ENCODE measurements at places on chromosomes 1 and 21. TPM values are rescaled to one million over a fixed set of nuclear protein-coding genes. Genes with fewer than 3 reads are reported as not detected.

C1orf87 gene
- total RNA-seq: 0.31 TPM

- DNase-seq: no peak
Measured at GRCh38 chr1:30027247-30027646, 696.1 kb downstream of the MATN1 start.

- DNase-seq: no peak
Measured at GRCh38 chr1:231723146-231723545, 96.6 kb downstream of the DISC1 start.

DNA sequence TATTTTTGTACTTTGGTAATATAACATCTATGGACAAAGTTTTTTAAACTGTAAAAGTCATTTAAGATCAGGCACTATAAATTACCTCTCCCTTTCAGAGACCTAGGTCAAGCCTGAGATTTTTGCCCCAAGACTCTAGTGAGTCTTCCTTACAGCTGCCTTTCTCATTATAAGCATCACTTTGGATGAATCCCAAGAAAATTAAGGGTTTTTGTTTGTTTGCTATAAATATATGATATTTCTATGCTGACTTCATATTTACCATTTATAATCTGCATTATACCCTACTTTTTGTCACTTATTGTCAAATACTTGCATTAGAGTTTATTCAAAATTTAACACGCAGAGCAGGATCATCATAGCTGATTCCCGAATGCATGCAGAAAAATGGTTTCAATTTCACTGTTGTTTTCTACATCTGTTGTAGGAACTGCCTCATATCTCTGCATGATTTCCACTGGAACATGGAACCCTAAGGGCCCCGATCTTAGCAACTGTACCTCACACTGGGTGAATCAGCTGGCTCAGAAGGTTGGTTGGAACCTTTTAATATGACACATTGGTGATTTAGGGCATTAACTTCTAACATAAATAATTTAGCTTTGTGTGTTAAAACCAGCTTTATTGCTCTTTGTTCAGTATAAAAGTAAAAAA lies 150.0 kb downstream of the ADGRL2 start:
- no peak for DNase-seq

DNA sequence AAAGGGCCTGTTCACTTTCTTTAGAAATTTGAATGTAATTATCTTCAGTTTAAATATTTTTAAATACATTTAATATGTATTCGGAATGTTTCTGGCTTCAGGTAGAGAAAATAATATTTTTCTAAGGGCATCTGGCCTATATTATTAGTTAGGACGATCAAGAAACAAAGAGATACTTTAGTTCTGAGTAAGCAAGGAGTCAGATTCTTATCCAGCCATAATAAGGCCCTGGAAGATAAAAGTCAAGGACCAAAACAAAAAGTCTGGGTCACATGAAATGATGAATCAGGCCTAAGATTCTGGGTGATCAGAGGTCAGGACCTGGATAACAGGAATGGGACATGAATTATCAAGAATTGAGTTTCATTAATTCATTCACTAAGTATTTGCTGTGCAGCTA lies 6.3 kb downstream of the PHC2 start:
- DNase-seq: no peak

DNA sequence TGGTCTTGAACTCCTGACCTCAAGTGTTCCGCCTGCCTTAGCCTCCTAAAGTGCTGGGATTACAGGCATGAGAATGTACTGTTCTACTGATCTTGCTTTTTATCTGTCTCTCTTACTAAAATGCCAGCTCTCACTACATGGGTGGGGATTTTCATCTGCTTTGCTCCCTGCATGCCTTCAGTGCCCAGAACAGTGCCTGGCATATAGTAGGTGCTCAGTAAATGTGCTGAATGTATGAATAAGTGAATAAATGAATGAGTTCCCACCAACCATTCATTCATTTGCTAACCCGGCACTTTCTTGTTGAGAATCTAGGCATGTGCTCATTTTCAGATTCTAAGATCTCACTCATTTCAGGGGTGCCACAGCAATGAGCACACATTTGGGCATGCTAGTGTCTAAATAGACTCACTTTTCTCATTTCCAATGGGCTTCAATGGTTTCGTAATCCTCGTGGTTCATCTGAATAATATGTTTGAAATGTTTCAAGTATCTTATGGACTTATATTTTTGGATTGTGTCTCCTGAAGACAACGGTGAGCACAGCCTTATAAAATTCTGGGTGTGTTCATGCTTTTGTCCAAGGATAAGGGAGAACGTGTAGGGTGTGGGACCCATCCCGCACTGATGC lies 7.6 kb downstream of the DHRS3 start:
- no peak for DNase-seq

DNA sequence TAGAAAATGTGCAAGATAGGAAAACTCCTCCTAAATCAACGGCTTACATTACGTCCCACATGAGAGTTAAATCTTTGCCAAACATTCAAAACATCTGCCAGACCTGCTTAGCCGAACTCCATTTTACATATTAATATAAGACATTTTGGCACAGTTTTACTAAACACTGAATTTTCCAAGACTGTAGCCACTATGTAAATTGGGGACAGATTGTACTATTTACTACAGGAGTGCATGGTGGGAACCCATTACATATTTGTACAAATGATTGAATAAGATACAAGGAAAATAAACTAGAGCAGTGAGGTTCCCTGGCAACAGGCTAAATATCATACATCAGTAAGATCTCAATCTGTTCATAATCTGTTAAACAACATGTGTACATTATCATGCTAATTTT lies 1234.4 kb downstream of the KCNT2 start:
- DNase-seq: no peak

SZRD1 gene
- 5.1 TPM for total RNA-seq

GRCh38 chr1:224781800-224782199 lies 147.7 kb upstream of the DNAH14 start:
- no peak for DNase-seq

GRCh38 chr1:21325731-21326387 lies 35.6 kb upstream of the ECE1 start:
- peak; percentile 49 for DNase-seq

Data from occipital lobe (tissue), 3 donors.